Activated B cell treated with CpG ODN at 0.5 μM for 24 hours (primary cell): ENCODE measurements at places on chromosomes 16 and 17.

DNA sequence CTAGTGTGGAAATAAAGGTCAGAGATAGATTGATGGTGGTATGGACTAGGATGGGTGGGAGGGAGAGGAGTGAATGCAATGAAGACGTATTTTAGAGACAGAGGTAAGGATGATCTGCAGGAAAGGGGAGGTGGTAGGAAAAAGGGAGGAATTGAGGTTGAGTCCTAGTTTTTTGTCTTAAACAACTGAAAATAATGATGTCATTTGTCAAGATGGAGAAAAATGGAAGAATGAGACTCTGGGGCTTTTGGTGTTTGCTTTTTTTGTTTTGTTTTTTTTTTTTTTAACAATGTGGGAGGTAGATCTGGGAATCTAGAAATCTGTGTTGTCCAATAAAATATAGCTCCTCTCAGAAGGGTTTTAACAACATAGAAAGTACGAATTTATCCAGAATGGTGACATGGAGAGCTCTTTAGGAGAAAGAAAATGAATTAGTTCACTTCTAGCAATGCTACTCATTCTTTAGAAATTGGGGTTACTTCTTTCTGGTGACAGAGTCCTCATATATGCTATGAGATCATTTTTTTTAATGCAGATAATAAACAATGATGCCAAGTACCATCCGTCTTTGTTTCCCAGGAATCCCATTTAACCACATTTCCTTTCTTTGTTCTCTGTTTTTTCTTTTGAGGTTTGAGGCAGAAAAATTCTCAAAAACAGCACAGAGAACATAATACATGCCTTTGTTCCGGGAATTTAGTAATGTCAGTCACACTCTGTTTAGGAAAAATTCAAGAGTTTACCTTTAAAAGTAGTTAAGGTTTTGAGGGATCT lies 225.3 kb upstream of the COX10 start:
- no peak for DNase-seq

DNA sequence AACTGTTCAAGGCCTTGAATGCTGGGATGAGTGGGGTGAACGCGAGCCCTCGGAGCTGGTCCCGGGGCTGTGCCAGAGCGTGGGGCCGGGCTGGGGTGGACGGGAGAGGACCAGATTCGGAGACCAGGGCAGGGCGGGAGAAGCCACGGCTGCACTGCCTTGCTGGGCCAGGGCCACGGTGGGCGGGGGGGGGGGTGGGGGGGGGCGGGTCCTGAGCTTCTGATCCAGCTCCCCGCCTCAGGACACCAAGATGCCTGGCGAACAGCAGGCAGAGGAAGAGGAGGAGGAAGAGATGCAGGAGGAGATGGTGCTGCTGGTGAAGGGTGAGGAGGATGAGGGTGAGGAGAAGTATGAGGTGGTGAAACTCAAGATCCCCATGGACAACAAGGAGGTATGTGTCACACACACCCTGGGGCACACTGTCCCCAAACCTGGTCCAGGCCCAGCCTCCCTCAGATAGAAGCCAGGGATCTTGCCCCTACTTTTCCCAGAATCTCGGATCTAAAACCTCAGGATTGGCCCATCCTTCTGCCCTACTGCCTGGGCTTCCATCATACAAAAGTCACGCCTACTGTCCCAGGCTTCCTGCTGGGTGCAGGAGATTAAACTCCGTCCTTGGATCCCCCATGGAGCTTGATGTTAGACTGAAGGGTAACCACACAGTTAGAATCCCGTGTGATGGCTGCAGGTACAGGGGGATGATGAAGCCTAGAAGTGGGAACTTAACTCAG lies 563 bp downstream of the ZNF771 start:
- no peak for DNase-seq

GRCh38 chr16:85437166-85438052 lies 175.7 kb upstream of the GSE1 start:
- DNase-seq, result no peak

DNA sequence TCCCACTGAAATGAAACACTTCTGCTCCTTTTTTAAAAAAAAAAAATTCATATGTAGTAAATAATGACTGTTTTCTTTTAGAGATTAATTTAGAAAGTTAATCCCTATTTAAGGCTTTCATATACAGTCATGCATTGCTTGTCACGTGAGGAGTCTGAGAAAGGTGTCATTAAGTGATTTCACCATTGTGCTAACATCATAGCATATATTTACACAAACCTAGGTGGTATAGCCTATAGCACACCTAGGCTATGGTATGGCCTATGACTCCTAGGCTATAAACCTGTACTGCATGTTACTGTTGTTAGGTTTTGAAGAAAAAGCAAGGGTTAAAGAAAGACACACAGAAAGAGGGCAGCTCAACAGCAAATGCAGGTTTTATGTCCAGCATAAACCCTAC lies 13.7 kb downstream of the PPY start:
- no peak for DNase-seq

- no peak for DNase-seq
These were observed 5.2 kb downstream of the WFDC1 start for GRCh38 chr16:84299734-84300440.

DNA sequence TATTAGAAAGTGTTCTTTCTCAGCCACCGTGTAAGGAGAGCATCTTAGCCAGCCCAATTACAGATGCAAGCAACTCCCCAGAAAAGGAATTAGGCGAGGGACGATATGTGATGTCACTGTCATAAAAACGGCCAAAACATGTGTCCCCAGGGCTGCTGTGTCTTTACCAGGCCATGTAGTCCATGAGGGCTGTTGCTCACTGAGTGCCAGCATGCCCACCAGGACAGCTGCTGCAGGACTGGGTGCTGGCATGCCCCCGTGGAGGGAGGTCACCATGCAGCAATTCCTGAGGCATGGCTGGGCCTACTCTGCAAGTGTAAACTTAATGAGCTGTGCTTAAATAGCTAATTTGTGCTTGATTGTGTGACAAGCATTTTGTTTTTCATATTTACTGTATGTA lies 156.9 kb downstream of the LGALS9B start:
- no peak for DNase-seq

DNA sequence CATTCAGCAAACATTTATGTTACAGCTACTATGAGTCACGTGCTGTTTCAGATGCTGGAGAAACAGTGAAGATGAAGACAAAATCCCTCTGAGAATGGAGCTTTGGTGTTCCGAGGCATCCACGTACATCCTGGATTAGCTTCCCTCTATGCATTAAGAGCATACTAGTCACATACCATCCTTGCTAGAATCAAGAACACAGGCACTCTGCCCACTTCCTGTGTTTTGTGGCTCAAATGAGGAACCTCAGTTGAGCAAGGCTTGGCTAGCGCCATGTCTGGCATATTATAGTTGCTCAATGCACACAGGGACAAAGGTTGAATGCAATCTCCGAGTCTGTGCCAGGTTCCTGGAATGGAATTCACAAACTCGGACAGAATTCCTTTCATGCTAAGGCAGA lies 297.5 kb downstream of the XYLT1 start:
- no peak for DNase-seq

GRCh38 chr16:27566417-27566816 lies 16.5 kb downstream of the KATNIP start:
- DNase-seq, result no peak

DNA sequence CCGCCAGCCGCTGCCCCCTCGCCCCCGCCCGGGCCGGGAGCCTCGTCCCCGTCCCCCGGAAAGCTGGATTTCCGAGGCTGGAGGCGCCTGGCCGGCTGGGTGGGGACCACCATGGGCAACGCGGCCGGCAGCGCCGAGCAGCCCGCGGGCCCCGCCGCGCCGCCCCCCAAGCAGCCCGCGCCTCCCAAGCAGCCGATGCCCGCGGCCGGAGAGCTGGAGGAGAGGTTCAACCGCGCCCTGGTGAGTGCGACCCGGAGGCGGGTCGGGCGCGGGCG lies 266 bp downstream of the FMNL1 start:
- no peak for DNase-seq

DNA sequence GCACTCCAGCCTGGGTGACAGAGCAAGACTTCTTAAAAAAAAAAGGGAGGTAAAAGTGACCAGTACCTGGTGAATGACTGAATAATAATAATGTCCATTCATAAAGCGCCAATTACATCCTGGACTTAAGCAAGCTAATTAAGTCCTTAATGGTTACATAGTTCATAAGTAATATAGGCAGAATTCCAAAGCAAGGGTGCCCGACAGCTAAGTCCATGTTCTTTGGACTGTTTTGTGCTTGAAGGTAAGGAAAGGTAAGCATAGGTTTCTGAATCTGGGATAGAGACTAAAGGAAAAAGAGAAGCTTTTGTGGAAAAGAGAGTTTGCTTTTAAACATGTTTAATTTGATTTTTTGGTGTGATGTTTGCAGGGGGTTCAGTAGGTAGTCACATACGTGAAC lies 9.8 kb downstream of the POLR2A start:
- DNase-seq, result no peak

DNA sequence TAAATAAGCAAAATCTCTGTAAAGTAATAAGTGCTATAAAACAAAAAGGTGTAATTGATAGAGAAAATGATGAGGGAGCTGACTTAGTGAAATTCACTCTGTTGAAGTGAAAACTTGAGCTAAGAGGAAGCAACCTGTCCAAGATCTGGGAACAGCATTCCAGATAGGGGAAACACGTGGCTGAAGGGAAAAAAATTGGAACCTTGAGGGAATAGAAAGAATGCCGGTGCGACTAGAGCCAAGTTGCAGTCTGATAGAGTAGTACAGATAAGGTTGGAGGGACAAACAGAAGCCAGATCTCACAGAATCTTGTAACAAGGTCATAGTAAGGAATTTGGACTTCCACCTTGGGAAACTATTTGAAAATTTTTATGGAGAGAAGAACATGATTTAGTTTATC lies 623 bp upstream of the DDX52 start:
- DNase-seq, result no peak

- no peak for DNase-seq
These were observed 29.0 kb downstream of the ZNF750 start for GRCh38 chr17:82810644-82811430.

- DNase-seq, result peak; percentile 16
These were observed 17.5 kb upstream of the C17orf78 start for GRCh38 chr17:37358098-37358829.

GRCh38 chr17:48619826-48620449 lies 4.8 kb upstream of the HOXB8 start:
- no peak for DNase-seq

GRCh38 chr17:41777157-41777573 lies 9.3 kb downstream of the JUP start:
- no peak for DNase-seq

DNA sequence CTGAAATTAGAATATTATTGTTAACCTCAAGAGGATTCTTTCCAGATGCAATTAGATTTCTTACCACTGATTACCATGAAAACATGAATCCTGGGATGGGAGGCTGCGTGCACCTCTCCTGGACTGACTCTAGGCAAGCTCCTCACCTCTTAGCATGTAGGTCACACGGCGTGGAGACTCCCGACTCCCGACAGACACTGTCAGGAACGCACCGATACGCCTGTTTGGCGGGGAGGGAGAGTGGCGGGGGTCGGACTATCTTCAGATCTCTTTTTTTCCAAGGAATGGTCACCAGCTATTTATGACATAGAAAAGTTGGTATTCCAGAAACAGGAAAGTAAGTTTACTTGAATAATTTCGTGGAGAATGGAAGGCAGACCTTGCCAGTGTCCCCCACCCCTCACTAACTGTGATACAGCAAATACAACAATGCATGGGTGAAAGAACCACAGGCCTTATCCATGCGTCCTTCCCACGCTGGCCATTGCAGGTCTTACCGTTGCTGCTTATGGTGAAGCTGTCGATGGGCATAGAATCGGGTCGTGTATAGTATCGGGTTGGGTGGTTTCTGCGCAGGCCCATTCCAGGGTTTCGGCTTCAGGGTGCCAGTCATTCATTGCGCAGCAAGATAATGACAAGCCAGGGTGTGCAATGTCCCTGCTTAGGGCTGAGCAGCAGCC lies 62.6 kb upstream of the ENDOV start:
- DNase-seq, result no peak

DNA sequence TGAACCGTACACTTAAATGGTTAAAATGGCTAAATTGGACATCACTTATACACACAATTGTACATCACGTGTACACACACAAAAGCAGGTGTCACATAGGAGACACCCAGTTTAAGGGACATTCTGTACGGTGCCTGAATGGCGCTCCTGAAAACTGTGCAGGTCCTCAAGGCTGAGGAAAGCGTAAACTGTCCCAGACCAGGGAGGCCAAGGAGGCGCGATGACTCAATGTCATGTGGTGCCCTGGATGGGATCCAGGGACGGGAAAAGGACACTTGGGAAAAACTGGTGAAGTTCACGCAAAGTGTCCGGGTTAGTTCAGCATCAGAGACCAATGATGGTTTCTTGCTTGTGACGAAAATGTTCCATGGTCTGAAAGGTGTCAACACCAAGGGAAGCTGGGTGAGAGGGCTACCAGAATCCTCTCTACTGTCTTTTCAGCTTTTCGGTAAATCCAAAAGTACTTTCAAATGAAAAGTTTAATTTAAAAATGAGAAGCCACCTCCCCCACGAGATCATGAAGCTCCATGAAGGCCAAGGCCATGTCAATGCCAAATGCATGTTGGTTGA lies 112.2 kb downstream of the CMIP start:
- DNase-seq, result no peak

DNA sequence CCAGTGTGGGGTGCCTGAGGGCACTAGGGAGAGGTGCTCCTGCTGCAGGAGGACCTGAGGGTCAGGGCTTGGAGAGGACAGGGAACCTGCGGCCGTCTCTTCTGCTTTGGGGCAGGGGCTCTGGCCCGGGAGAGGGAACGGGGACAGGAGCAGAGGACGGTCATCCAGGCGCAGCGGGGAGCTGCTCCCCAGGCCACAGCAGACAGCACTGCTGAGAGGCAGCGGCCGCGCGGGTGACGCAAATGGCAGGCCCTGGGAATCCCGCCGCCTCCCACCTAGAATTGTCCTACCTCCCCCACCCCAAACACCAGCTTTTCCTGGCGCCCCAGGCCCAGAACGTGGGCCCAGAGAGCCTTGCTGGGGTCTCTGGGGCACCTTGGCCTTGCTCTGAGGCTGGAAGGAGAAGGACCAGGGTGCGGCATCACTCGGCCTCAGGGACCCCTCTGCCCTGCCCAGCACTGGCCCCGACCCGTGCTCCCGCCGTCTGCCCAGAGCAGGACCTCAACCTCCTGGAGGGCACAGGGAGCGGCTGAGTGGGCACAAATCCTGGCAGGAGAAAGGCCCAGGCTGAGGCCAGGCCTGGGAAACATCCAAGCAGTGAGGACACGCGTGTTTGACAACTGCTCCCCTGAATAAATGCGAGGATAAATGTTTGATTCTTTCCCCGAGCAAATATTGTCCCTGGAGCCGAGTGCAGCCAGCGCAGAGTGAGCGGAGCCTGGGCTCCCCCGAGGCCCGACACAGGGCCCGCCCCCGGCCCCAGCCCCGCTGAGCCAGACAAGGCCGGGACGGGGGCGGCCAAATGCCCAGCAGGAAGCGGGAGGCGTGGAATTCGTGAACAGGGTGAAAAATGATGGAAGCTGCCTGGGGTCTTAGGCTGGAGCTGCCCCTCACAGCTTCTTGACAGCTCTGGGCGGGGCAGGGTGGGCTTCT lies 8.5 kb downstream of the SSTR5 start:
- no peak for DNase-seq

GRCh38 chr16:74586948-74587347 lies 20.0 kb downstream of the GLG1 start:
- no peak for DNase-seq
